HepG2 (cell line): ENCODE measurements at places on chromosomes 3 and 15.

DNA sequence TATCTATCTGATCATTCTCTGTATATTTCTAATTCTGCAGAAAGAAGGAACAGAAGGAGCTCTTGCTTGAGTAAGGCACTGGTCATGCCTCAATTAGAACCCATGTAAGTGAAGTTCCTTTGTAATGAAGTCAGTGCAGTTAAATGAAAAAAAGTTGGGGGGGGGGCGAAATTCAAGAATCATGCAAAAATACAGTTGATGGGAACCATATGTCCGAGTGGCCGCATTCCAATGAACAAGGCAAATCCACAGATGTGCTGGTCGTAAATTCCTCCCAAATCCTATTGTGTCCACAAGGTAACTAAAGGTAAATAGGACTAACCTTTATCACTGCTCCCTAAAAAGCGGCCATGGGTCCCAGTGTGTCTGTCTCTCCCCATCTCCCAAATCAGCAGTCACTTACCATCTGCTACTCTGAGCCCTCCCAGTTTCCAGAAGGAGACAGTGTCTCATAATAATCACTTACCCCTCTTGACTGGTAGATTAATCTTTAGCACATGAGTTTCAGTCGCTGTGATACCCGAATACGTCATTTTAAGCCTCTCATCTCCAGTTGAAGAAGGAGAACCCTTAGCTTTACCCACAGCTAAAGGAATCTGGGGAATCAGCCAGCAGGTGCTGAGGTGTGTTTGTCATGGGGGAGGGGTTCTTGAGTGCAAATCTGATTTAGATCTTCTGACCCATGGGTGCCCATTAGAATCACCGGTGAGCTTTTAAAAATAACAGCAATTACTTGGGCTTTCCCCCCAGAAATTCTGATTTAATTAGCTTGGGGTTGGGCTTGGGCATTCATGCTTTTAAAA lies 56.3 kb upstream of the EPHB3 start:
- no peak for DNase-seq

GRCh38 chr3:9398700-9399336 lies 1.4 kb downstream of the SETD5 start:
- peak; percentile 62 for DNase-seq

GRCh38 chr3:98902351-98902740 lies 851 bp upstream of the DCBLD2 start:
- DNase-seq, result no peak

GRCh38 chr3:180570238-180570637 lies 31.7 kb upstream of the TTC14 start:
- no peak for DNase-seq
